Esophagus squamous epithelium (tissue), 5 donors: ENCODE measurements at places on chromosomes 2 and 18.

DNA sequence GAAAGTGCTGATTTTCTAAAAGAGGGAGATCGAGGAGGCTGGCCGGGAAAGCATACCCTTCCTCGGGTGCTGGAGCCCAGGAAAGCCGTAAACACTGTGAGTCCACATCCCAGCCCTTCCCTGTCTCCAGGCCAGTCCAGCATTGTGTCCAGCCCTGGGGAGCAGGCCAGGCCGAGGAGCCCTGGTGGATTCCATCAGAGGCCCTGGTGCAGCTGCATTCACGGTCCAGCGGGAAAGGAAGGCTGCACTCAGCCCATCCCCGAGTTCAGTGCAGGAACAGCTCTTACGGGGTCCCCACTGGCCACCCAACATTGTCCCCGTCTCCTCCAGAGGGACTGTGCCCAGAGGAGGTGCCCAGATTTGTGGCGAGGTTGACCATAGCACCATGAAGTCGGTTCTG, 218.6 kb downstream of the KLHL29 start:
- no peak for DNase-seq

- no peak for DNase-seq
Measured at GRCh38 chr2:104880076-104880475, 26.2 kb downstream of the POU3F3 start.

- no peak for DNase-seq
Measured at GRCh38 chr2:240530181-240530580, 27.6 kb downstream of the ANKMY1 start.

GRCh38 chr2:223319601-223320000, 267.6 kb downstream of the KCNE4 start:
- DNase-seq = no peak

DNA sequence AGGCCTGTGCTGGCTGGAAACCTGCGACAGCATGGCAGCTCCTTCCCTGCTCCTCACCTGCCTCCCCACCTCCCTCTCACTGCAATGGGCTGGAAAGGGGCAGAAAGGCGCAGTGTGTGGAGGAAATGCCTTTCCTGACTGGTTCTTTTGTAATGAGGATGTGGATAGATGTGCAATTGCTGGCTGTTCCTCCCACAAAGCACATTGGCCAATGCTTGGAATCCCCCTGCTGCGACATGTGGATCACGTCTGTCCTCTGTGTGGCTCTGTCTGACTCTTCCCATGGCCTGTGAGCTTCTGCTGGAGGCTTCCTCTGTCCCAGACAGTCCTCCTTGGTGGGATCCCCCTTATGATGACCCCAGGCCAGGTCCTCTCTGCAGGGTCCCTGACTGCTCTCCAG, 172.5 kb downstream of the NCK2 start:
- DNase-seq = no peak

DNA sequence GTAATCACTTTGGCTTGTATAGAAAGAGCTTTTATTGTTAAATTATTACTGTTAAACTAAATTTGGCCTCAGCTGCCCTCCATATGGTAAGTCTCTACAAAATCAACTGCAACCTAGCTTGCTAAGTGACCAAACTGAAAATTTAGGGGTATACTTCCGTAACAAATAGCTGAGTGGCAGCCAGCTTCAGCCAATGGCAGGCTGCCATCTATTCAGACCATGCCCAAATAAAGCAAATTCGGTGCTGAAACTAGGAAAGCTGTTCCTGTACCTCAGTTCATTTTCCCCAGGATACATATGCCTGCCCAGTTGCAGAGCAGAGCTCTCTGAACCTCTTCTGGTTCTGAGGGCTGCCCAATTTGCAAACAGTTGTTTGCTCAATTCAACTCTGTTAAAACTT, 94.8 kb downstream of the EML6 start:
- DNase-seq = no peak

- no peak for DNase-seq
Measured at GRCh38 chr18:44143072-44143471, 537.6 kb upstream of the SETBP1 start.
